ENCODE measurements at places on chromosomes 1 and 21. TPM values are rescaled to one million over a fixed set of nuclear protein-coding genes. Genes with fewer than 3 reads are reported as not detected.

DNA sequence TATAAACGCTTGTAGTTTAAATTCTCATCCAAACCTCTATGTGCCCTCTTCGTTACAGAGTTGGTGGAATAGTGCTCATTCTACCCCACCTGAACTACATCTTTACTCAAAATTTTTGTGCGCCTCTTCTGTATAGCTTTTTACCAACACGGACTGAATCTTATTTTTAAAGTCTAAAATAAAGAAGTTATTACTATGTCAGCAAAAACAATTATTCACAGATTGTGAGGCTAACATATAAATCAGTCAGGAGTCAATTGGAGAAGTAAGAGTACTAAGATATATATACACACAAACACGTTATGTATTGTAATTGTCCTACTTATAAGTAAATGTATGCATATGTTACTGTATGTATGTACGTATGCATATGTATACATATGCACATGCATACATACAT is 274.9 kb upstream of the ADGRL4 start:
- no peak for DNase-seq

- no peak for DNase-seq
These were observed 10.3 kb downstream of the UTS2 start for GRCh38 chr1:7842517-7842916.

RPE65 gene
- not detected for total RNA-seq

FAM151A gene
- not detected for total RNA-seq

GRCh38 chr1:154996966-154997701 is 3.7 kb downstream of the LENEP start:
- no peak for DNase-seq

LAMTOR5 gene
- total RNA-seq: 145 TPM

S100A2 gene
- 15.8 TPM for total RNA-seq

SIPA1L2 gene
- 9.9 TPM for total RNA-seq
